ENCODE measurements at places on chromosomes 1 and 21.

DNA sequence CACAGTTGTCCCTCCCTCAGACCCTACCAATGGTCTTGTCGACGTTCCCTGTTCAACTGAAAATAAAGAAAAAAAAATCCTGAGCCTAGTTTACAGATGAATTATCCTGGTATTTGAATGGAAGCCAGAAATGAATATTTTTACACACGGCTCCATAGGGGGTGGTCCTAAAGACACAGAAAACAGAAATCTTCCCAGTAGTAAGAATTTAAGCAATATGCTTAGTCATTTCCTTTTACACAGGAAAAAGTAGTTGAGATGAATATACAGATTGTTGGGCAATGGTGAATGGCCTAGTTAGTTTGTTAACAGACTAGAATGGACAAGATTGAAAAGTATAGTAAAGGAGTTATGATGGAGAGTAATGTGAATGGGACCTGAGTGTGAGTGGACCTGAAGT, 67.4 kb downstream of the RGS18 start:
- no peak for DNase-seq

GRCh38 chr1:76477156-76477555, 390.1 kb upstream of the ST6GALNAC5 start:
- DNase-seq, result no peak

- no peak for DNase-seq
These were observed 210.2 kb downstream of the GREM2 start for GRCh38 chr1:240401731-240402130.

DNA sequence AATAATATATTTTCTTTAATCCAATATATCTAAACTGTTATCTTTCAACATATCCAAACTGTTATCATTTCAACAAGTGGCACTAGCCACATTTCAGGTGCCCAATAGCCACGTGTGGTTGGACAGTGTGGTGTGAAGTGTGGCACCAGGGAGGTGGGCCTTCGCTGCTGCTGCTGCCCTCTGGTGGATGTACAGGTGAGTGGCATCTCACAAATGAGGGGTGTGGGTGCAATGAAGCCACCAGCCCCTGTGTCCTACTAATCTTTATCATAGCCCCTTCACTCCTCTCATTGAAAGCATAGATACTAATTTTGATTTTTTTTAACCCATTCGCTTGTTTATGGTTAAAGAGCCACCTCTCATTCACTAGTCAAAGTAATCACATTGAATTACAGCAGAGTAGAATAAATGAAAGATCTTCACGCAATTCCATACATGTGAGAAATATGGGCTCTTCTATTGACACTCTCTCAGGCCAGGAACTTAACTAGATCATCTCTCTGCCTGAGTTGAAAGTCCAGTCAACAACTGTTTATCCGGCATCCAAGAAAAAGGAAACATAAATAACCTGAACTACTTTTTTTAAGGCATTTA, 499.2 kb downstream of the OMA1 start:
- DNase-seq, result peak; percentile 39

DNA sequence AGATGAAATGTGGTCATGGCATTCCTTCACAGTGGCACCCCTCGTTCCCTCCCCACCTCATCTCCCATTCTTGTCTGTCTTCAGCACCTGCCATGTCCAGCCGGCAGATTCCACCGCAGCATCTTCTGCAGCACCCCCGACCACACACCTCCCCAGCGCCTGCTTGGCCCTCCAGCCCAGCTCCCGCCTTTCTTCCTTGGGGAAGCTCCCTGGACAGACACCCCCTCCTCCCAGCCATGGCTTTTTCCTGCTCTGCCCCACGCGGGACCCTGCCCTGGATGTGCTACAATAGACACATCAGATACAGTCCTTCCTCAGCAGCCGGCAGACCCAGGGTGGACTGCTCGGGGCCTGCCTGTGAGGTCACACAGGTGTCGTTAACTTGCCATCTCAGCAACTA, 67.1 kb upstream of the FAM3B start:
- DNase-seq, result no peak

DNA sequence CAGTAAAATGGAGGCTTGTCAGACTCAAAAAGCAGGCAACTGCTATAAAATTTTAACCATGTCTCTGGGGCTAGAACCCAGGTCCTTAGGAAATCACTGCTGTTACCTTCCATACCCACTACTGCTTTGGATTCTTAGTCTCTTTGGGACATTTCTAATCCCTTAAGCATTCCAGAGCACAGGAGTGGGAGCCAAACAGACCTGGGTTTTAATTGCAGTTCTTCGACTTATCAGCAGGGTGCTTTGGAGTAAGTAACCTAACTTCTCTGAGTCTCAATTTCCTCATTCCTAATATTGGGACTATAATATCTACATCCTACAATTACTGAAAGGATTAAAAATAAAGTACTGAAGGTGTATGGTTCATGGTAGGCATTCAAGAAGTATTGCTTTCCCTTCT, 161.0 kb upstream of the BEND5 start:
- no peak for DNase-seq

DNA sequence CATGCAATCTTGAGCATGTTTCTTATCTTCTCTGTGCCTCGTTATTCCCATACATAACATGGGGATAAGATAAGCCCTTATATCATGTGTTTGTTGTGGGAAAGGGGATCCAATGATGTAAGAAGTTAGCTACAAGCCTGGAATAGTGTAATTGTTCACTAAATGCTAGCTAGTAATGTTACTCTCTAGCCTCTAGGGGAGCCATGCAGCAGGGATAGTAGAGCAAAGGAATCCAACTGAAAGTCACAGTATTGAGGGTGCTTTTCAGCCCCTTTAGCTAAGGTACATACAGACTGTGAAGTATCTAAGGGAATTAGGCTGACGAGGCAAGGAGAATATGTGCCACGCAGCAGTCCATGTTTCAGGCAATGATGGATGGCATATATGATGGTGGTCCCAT, 46.9 kb downstream of the IL23R start:
- DNase-seq, result peak; percentile 23

- DNase-seq, result no peak
These were observed 1.1 kb downstream of the IKBKE start for GRCh38 chr1:206471415-206471801.

- no peak for DNase-seq
These were observed 367.2 kb upstream of the SGIP1 start for GRCh38 chr1:66166753-66167152.

DNA sequence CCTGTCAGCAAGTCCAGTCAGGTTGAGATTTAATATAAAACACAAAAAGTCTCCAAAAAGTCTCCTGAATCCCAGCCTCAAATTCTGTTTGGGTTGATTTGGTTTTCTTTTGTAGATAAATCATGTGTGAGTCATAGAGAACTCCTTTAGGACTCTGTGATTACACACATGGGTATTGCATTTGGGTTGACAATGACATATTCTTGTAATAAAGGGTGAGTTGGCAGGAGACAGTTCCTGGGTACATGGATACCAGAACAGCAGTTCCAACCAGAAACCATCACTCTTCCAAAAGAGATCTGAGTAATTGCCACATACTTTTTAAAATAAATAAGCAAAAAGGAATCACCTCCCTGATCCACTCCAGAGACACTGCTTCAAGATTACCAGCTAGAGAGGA, 8.9 kb downstream of the CR2 start:
- DNase-seq, result no peak

- no peak for DNase-seq
These were observed 22.3 kb downstream of the RNPC3 start for GRCh38 chr1:103547840-103548239.

DNA sequence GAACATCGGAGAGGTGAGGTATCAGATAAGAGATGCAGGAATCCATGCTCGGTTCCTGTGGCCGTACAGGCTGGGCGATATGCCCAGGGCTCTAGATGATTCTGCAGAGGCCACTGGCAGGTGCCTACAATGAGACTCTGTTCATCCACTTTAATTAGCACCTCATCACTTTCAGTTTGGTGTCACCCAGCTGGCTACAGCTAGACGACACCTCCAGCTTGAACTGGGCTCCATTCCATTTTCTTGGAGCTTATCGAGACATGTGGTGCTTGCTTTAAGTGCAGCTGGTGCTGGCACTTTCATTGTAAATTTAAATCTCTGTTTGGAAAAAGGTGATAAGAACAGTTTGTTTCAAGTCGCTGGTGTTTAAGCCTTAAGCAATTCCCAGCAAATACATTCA, 322.5 kb upstream of the ADGRL2 start:
- peak; percentile 51 for DNase-seq

All from NCI-H446 (cell line).